Frontal cortex (tissue), 4 donors: ENCODE measurements at places on chromosomes 6 and 20.

DNA sequence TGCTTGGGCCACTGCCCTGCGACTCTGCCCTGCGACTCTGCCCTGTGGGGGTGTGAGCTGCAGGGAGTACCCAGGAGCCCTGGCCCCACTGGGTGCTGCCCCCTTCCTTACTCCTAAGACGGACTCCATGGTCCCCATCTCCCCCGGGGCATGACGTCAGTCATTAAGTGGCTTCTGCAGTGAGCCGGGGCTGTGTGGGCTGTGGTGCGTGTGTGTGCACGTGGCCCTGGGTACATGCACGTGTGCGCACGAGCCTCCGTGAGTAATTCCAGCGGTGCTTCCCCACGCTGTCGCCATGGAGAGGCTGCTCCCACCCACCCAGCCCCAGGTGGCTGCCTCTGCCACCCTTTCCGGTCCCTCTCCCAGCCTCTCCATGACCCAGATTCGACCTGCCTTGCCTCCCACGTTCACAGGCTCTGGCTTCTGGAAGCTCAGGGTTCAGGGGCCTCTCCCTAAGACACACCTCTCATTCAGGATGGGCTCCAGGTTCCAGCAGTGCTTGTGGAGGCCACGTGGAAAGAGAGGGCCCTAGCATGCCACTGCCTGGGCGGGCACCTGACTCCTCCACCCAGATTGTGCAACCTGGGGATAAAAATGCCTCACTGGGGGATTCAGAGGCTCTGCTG is 88.3 kb downstream of the DLGAP4 start:
- DNase-seq = no peak

DNA sequence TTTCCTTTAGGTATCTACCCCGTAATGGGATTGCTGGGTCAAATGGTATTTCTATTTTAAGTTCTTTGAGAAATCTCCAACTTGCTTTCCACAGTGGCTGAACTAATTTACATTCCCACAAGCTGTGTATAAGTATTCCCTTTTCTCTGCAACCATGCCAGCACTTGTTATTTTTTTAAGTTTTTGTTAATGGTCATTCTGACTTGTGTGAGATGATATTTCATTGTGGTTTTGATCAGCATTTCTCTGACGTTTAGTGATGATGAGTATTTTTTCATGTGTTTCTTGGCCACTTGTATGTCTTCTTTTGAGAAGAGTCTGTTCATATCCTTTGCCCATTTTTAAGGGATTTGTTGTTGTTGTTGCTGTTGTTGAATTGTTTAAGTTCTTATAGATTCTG is 871.1 kb downstream of the KIF16B start:
- DNase-seq = no peak

DNA sequence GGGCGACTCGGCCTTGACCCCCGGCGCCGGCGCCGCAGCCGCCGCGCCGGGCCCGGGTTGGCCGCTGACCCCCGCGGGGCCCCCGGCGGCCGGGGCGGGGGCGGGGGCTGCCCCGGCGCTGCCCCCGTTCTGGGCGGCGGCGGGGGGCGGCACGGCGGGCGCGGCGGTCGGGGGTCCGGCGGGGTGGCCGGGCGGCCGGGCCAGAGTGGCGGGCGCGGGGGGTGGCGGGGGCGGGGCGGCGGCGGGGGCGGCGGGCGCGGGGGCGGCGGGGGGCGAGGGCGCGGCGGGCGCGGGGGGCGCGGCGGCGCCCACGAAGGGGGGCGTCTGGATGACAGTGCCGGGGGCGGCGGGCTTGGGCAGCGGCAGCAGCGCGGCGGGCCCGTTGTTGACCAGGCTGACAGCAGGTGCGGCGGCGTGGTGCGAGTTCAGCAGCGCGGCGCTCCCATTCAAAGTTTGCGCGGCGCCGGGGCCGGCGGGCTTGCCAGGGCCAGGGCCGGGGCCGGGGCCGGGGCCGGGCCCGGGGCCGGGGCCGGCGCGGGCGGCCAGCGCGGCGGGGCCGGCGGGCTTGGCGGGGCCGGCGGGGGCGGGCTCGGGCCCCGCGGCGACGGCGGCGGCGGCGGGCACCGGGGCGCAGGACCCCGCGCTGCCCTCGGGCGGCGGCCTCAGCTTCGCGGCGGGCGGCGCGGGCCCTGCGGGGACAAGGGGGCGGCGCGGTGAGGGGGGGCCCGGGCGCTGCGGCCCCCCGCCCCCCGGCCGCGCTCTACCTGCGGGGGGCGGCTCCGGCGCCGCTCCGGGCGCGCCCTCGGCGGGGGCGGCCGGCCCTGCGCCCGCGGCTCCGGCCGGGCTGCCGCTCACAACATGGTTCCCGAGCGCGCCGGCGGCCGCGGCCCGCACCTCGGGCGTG is 659 bp downstream of the TAF4 start:
- peak; percentile 54 for DNase-seq

- no peak for DNase-seq
These were observed 45.7 kb downstream of the PPARD start for GRCh38 chr6:35388030-35388429.

- no peak for DNase-seq
These were observed 9.4 kb downstream of the TLDC2 start for GRCh38 chr20:36885356-36885755.

DNA sequence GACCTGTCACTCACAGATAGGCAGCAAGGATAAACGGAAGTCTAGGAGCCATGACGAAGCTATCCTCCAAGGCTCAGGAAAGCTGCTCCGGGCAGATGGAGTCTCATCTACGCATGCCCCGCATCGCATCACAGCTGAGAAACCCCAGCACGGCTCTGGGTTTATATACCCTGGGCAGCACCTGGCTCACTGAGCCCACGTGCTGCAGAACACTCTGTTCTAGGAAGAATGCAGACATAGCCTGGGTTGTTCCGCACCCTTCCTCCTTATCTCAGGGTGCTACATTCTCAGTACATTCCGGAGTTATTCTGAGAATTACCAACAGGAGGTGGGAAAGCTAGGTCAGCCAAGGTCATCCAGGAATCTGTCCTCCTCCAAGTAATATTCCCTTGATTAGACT is 260.4 kb downstream of the CBLN4 start:
- no peak for DNase-seq

DNA sequence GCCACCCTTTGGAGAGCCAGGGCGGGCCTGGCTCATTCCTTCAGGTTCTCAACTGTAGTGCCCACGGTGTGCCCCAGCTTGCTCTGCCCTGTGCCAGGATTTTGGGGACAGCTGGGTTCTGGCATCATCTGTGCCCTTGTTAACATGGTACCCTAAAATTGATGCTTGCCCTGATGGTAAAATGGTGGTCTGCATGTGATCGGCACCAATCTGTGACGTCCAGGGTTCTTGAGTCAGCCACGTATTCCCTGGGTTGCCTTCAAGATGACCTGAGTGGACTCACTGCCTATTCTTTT is 31.2 kb upstream of the APCDD1L start:
- DNase-seq = no peak

DNA sequence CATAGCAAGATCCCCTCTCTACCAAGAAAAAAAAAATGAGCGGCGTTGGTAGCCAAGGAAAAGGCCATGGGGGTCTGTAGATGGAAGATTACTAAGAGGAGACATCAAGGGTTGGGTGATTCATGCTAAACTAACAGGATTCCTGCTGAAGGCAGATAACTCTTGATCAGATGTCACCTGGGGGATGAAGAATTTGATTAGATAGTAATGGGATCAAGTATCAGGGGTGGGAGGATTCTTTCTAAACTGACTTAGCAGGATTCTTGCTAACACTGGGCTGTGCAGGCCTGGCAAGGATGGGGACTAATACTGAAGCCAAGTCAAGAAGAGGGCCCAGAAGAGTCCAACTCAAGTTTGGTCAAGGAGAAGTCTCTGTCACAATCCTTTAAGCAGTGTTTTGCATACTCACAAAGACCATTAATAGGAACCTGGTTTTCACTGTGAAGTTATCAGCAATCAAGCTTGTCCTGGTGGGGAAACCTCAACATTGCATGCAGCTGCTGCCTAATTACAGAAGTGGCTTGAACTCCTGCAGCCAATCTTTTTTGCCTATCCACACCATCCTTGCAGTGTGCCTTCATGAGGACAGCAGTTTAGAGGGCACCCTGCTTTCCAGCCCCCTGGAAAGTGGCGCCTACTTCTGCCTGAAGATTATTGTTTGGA is 61.3 kb downstream of the ANKRD6 start:
- no peak for DNase-seq

GRCh38 chr6:11389977-11390376 is 147.6 kb upstream of the TMEM170B start:
- DNase-seq = no peak
